Femur (tissue), 1 donor: ENCODE measurements at places on chromosomes 5 and 9.
A peak's percentile ranks its signal among the peaks of the same experiment; 100 is the strongest.

- no peak for DNase-seq
These were observed 558.9 kb upstream of the KLF4 start for GRCh38 chr9:108048406-108049025.

GRCh38 chr5:57900381-57900944, 417.9 kb upstream of the ACTBL2 start:
- DNase-seq = no peak

- DNase-seq = no peak
These were observed 345.0 kb downstream of the DMAC1 start for GRCh38 chr9:7454624-7455023.

DNA sequence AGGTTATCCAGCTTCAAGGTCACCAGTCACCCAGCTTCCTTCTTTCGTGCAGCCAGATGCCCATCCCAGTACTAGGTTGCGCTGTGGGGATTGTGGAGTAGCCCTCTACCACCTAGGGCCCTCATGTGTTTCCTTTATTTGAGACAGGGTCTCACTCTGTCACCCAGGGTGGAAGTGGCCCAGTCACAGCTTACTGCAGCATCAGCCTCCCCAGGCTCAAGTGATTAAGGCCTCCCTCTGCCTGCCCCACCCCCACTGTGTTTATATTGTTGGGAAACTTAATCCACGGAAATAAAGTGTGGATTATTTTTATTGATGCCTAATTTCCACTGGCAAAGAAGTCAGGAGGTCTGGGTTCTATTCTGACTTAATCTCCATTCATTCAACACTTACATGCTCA, 4.3 kb downstream of the IL17B start:
- DNase-seq = no peak

- no peak for DNase-seq
These were observed 30.9 kb downstream of the CLTA start for GRCh38 chr9:36221667-36222066.

- no peak for DNase-seq
These were observed 212.0 kb downstream of the KDM4C start for GRCh38 chr9:6969805-6970204.

GRCh38 chr5:110969502-110969901, 102.0 kb upstream of the TSLP start:
- DNase-seq = no peak

DNA sequence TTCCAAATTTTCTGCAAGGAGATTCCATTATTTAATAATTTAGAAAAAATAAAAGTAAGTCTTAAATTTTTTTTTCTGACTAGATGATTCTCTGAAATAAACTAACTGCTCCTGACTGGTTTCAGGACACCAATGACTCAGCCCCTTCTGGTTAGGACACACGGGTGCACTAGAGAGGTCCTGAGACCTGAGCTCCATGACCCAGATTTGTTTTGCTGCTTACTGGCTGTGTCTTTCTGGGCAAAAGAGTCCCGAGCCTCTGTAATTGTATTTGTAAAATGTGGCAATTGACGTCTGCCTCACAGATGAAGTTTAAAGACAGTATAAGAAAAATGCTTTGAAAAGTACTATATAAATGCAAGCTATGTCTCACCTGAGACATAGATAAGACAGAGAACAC, 89.1 kb downstream of the SLC24A2 start:
- DNase-seq = no peak

DNA sequence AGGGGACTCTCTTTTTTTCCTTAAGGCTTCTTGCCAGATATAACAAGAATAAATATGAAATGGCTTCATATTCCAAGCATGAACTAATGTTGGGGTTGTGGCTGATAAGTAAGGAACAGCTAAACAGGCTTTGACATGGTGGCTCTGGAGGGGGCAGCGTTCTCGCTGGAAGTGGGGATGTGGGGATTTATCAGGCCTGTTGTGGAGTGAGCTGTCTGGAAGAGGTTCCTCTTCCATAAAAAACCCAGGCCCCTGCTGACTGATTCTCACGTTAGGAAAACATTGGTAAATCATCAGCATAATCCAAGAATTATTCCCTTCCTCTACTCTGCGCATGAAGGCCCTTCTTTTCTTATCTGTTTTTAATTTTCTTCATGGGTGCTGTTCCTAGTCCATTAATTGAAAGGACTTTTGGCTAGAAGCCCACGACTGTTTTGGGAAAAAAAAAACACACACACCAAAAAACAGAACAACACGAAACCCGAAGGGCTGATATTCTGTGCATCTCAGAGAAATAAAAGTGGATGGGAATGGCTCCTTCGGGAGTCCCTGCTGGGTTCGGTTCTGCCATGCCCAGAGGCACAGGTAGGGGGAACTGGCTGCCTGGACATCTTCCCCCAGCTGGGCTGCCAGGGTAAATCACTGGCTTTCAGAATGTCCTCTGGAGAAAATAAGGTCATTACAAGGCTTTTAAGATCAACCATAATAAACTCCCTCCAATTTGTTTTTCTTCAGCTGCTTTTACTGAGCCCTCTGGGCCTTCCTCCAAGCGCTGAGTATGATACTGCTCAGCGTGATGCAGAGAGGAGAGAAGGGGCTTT, 297.0 kb downstream of the SLIT3 start:
- DNase-seq = peak; percentile 47

GRCh38 chr5:77645158-77645994, 6.9 kb upstream of the OTP start:
- no peak for DNase-seq

DNA sequence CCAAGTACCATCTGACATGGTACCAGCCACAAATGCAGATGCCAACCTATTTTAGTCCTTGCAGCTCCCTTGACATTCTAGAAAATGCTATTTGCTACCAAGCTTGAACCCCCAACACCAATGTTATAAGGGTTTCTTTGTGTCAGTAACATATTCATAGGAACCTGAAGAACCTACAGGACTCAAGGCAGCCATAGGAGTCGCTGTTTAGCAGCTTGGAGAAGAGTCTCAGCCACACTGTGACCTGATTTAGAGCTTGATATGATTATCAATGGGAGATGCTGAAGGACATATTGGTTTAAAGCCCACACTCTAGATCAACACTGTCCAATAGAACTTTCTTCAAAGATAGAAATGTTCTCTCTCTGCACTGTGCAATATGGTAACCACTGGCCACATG, 6.4 kb upstream of the ZFR start:
- DNase-seq = no peak

GRCh38 chr5:179497636-179498340, 52.6 kb upstream of the RUFY1 start:
- DNase-seq = no peak

GRCh38 chr9:10254338-10254737, 358.5 kb downstream of the PTPRD start:
- no peak for DNase-seq

DNA sequence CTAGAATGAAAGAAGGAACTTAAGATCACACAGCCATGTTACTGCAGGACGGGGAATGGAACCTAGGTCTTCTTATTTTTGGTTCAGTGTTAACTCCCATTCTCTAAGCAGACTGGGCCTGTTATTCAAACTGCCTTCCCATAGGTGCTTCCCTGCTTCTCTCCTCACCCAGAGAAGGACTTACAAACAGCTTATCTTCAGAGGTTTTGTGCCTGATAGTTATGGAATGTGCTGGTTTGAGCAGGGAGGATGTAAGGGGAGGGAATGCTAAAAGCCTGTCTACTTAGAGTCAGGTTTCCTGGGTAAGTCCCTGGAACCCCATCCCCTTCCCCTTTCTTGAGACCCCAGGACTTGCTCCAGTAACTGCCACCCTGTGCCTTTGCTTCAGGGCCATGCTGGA, 4.2 kb upstream of the PSMD5 start:
- DNase-seq = no peak

- no peak for DNase-seq
These were observed 63.3 kb upstream of the GRAMD2B start for GRCh38 chr5:126359884-126360283.

DNA sequence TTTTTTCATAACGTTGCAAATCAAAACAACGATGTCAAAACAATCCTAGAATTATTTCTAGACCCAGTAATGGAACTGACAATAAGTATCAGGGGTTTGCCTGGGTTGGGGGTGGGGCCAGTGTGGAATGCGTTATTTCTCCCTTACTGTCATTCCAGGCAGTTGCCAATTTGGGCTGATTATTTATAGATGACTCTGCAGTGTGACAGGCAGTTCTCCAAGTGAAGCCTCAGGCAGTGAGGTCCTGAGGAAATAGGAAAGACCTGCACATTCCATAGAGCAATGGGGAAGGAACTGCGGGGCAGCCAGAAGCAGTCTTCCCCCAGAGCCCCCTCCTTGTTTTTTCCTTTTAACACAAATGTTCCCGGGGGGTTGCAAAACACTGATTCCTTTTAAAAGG, 179.0 kb downstream of the YTHDC2 start:
- no peak for DNase-seq

GRCh38 chr9:6567140-6567591, 78.4 kb downstream of the GLDC start:
- DNase-seq = no peak

DNA sequence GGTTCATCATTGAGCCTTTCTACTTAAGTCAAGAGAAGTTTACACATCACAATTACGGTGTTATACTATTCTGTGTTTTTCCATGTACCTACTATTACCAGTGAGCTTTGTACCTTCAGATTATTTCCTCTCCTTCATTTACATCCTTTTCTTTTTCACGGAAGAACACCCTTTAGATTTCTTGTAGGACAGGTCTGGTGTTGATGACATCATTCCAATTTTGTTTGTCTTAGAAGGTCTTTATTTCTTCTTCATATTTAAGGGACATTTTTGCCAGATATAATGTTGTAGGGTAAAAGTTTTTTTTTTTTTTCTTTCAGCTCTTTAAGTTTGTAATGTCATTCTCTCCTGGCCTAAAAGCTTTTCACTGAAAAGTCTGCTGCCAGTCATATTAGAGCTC, 637.1 kb upstream of the RIOK2 start:
- DNase-seq = no peak
